ENCODE measurements at places on chromosomes 13 and 19. TPM values are rescaled to one million over a fixed set of nuclear protein-coding genes. Genes with fewer than 3 reads are reported as not detected.

Gene CGB3
- not detected for total RNA-seq

Gene OR7C1
- not detected for total RNA-seq

Gene DMAC2
- total RNA-seq: 56.0 TPM

Gene MBD3L3
- total RNA-seq: not detected

Gene GJB6
- not detected for total RNA-seq

Gene LILRA2
- total RNA-seq: not detected

Gene KIR3DL2
- not detected for total RNA-seq

Gene ADPRHL1
- total RNA-seq: 1.0 TPM

Gene LMTK3
- under 0.01 TPM for total RNA-seq

Gene S1PR4
- total RNA-seq: not detected

Gene PBX4
- total RNA-seq: 3.2 TPM

Gene FLT3
- not detected for total RNA-seq

Gene ZNF135
- total RNA-seq: 2.0 TPM

Gene TMEM221
- total RNA-seq: under 0.01 TPM

Gene GJB2
- not detected for total RNA-seq

Gene COG6
- total RNA-seq: 31.3 TPM

Gene CBY2
- not detected for total RNA-seq

All from bronchus fibroblast of lung (primary cell).